HepG2 (cell line): ENCODE measurements at places on chromosomes 11 and 22.

DNA sequence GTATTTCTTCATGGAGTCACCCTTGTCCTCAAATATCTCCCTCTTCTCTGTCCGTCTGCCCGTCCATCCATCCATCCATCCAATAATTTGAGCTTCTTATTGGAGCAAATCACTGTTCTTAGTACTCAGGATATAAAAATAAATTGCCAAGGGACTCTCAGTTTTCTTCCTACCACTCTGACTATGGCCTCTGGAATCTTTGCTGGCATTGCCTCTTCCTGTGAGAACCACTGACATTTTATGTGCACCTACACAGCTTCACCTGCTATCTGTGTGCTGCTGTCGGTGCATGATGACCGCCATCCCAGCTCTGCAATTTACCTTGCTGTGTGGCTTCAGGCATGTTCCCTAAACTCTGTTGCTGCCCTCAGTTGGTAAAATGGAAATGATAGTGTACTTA, 37.9 kb downstream of the TEAD1 start:
- no peak for DNase-seq
- no peak overlapping the region for H3K27ac ChIP-seq
- no peak overlapping the region for H3K4me3 ChIP-seq
- H3K27me3 ChIP-seq: no peaks in the 10 kb centered on the region

GRCh38 chr22:29819501-29819900, 18.6 kb downstream of the ASCC2 start:
- no peaks in the 10 kb centered on the region for H3K27me3 ChIP-seq
- H3K27ac ChIP-seq: no peak overlapping the region
- peaks cover 34% of the 10 kb centered on the region for H3K4me1 ChIP-seq
- DNase-seq: no peak
- H3K4me3 ChIP-seq: no peak overlapping the region

- no peaks in the 10 kb centered on the region for H3K27me3 ChIP-seq
- H3K36me3 ChIP-seq: no peaks in the 10 kb centered on the region
- H3K4me1 ChIP-seq: no peaks in the 10 kb centered on the region
- DNase-seq: no peak
- no peak overlapping the region for H3K4me3 ChIP-seq
These were observed 261.2 kb upstream of the UBASH3B start for GRCh38 chr11:122394313-122394712.

DNA sequence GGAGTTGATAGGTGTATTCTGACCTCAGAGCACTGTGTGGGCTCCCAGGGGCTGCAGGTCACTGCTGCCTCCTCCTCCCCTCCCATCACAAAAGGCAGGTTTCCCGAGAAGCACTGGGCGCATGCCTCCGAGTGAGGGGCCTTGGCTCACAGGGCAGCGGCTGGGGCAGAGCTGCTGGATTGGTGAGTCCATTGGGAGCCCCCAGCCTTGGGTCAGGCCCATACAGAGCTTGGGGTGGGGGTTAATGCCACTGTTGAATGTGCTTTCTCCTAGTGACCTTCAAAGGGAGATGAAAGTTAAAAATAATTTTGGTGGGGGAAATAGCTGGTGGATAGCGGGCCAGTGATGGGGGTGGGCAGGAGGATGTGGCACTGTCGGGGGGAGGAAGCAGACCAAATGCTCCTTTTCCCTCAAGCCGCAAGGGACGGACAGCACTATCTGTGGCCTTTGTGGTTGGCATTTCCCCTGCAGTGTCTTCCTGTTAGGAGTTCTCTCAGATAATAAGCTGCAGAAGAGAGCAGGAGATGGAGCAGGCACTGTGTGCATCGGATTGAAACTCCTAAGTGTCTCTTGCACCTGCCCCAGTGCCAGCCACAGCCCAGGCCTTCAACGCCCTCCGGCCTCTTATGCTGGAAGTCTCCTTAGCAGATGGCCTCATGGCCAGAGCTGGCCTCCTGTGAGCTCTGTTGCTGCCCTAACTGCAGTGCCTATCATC, 3.2 kb downstream of the TUBA8 start:
- H3K4me3 ChIP-seq: no peak overlapping the region
- DNase-seq: no peak
- H3K4me1 ChIP-seq: peaks cover 23% of the 10 kb centered on the region
- no peak overlapping the region for H3K27ac ChIP-seq
- H3K27me3 ChIP-seq: peaks cover 43% of the 10 kb centered on the region

- peak overlapping the region; percentile 36 for H3K4me3 ChIP-seq
- H3K4me1 ChIP-seq: peaks cover 43% of the 10 kb centered on the region
- no peaks in the 10 kb centered on the region for H3K27me3 ChIP-seq
These were observed 16.4 kb upstream of the SYVN1 start for GRCh38 chr11:65150509-65151299.

- no peak overlapping the region for H3K27ac ChIP-seq
- DNase-seq: no peak
- no peak overlapping the region for H3K4me3 ChIP-seq
- peaks cover 14% of the 10 kb centered on the region; the same call in 2 of the 3 replicates for H3K36me3 ChIP-seq
These were observed 10.1 kb downstream of the PRR14L start for GRCh38 chr22:31739795-31740201.

DNA sequence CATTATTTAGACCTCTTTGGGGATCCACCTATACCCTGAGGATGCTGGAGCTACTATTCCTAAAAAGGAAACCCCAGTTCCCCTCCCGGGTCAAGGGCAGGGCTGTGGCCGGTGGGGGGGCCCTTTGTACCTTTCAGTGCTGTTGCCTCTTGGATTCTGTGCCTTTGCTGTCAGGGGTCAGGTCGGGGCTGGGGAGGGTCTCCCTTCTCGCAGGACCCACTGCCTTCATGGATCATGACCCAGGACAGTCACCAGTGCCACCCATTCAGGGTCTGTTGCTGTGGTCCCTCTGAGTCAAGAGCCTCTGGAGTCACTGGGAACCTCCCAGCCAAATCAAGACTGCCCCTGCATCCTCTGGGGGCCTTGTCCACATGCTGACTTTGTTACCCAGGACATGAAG, 78.1 kb upstream of the CCND1 start:
- H3K4me1 ChIP-seq: peaks cover 20% of the 10 kb centered on the region
- H3K36me3 ChIP-seq: no peaks in the 10 kb centered on the region
- H3K4me3 ChIP-seq: no peak overlapping the region

DNA sequence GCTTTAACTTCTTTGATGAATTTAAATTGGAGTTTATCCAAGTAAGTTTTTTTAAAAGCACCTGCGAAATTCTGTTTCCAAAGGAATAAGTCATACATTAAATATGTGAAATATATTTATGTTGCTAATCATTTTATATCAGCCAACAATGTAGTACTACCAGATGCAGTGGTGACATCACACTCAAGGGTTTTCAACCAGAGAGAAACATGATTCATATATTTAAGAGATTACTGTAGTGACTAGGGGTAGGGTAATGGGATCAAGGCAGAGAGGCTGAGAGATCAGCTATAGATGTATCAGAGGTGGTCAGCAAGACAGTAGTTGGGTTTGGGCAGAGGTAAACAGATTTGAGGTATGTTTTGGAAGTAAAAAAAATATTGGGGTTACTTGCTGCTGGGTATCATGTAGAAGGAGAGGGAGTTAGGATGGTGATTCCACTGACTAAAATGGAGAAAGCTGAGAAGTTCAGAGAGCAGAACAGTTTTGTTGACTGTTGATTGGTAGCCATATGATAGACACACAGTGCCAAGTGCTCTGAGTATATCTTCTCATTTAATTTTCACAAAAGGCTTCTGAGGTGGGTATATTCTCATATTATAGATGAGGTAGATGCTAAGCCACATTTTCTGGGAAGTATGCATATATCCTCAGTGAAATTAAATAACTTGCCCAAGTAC, 39.4 kb downstream of the CEP57 start:
- H3K36me3 ChIP-seq: peaks cover 6% of the 10 kb centered on the region
- DNase-seq: no peak
- H3K27me3 ChIP-seq: no peaks in the 10 kb centered on the region
- no peak overlapping the region for H3K27ac ChIP-seq
- no peak overlapping the region for H3K4me3 ChIP-seq

- no peaks in the 10 kb centered on the region for H3K36me3 ChIP-seq
- H3K27ac ChIP-seq: no peak overlapping the region
- DNase-seq: no peak
- no peak overlapping the region for H3K4me3 ChIP-seq
These were observed 25.5 kb downstream of the BID start for GRCh38 chr22:17748555-17749353.

GRCh38 chr11:77438487-77438886, 35.4 kb downstream of the PAK1 start:
- H3K36me3 ChIP-seq: no peaks in the 10 kb centered on the region
- no peak for DNase-seq
- H3K4me3 ChIP-seq: no peak overlapping the region
- no peak overlapping the region for H3K27ac ChIP-seq
- no peaks in the 10 kb centered on the region for H3K27me3 ChIP-seq
